ENCODE measurements at places on chromosomes 7 and 10.

GRCh38 chr7:149248777-149249176 is 9.3 kb downstream of the ZNF212 start:
- H3K27ac ChIP-seq, result no peak overlapping the region
- no peaks in the 10 kb centered on the region for H3K4me1 ChIP-seq
- no peaks in the 10 kb centered on the region for H3K27me3 ChIP-seq
- H3K36me3 ChIP-seq, result peaks cover 2% of the 10 kb centered on the region

DNA sequence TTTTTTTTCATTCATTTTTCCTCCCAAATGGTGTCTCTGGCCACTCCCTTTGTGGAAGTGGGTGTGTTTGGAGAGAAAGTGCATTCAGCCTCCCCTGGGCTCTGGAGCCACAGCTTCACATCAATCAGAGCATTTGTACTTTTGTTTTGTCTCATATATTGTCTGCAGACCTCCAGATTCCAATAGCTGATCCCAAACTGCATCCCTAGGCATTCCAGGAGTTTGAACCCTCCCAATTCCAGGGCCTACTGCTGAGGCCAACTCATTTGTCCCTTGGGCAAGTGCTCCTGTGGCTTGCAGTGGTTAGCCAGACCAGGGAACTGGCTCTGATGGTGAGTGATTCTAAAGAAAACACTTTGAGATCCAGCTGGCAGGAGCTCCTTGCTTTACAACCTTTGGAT is 163.3 kb downstream of the IPMK start:
- H3K4me3 ChIP-seq, result no peak overlapping the region
- no peaks in the 10 kb centered on the region for H3K36me3 ChIP-seq
- no peaks in the 10 kb centered on the region for H3K27me3 ChIP-seq
- no peak overlapping the region for H3K27ac ChIP-seq
- H3K4me1 ChIP-seq, result no peaks in the 10 kb centered on the region

- H3K4me3 ChIP-seq, result no peak overlapping the region
- no peaks in the 10 kb centered on the region for H3K4me1 ChIP-seq
- H3K27ac ChIP-seq, result no peak overlapping the region
- no peak for DNase-seq
- H3K27me3 ChIP-seq, result no peaks in the 10 kb centered on the region
Observed at GRCh38 chr7:8040768-8041369, 72.3 kb downstream of the GLCCI1 start.

DNA sequence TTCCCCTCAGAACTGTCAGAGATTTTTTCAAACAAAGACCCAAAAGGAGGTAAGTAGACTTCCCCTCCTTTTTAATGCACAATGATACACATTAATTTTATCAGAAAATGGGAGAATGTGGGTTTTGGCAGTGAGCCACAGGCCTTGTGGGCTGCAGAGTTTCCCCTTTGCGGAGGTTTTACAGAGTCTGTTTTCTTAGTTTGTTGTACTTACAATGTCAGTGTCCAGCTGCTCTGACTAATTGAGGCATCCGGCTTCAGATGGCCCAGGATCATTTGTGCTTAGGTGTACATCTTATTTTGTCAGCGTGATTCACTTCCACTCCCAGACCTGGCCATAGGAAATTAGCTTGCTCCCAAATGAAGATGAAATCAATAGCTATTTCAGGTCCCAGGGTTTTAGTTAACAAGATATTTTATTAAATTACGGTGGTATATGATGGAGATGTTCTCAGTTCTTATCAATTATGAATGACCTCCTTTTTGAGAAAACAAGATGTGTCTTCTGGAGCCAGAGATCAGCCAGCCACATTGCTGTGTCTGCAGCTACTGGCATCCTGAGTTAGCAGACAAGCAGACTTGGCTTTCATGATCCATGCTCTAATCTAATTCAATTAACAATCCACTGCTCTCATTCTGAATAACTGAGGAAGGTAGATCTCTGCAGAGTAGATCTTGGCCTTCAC is 1086.6 kb upstream of the SORCS1 start:
- H3K36me3 ChIP-seq, result no peaks in the 10 kb centered on the region
- H3K4me3 ChIP-seq, result no peak overlapping the region
- H3K4me1 ChIP-seq, result no peaks in the 10 kb centered on the region

DNA sequence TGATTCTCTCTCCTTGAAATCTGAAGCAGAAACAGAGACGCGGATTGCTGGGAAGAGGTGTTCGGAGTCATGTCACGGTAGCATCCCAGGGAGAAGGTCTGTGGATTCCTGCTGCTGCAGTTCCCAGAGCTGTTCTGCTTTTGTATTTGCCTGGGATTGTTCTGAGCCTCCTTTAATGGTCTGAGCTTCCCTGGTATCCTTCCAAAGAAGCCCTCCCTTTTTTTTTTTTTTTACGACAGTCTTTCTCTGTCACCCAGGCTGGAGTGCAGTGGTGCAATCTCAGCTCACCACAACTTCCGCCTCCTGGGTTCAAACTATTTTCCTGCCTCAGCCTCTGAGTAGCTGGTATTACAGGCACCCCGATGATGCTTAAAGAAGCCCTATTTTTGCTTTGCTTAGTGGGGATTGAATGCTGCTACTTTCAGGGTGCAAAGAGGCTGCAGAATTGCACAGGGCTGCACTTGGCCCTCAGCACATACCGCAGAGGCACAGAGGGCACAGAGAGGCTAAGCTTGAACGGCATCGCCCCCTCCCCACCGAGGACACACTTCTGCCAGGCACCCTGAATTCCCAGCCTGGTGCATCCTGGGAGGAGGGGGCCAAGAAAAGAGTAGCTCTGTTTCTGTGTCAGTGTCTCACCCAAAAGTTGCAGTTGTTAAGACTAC is 208.6 kb upstream of the GALNT17 start:
- DNase-seq, result no peak
- no peaks in the 10 kb centered on the region for H3K36me3 ChIP-seq
- no peak overlapping the region for H3K27ac ChIP-seq
- no peak overlapping the region for H3K4me3 ChIP-seq

DNA sequence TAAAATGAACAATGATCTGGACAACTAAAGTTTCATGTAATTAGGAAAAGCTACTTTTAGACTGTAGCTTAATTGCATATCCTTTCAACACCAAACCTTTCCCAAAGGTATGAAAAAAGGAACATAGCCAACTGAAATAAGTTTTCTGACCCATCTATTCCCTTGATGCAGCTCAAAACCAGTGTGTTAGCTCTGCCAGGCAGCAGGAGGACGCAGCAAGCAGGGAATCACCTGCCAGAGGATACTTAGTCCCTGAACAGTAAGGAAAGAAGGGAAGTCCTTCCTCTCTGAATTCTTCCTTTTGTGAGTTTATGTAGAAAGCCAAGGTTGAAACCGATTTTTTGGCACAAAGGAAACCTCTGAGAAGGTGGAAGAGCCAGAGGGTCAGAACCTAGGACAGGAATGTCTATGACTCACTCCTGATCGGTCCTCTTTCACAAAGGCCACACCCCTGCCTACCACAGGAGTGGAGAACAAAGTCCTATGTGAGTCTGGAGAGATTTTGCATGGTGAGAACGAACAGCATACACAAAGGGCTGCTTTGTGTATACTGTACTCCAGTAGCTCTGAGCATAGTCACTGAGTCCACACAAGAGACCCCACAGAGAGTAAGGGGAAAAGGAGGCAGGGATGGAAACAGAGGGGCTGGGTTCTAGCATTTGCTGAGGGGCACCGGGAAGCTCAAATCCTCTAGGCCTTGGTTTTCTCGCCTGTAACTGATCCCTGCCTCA is 68.8 kb upstream of the GSDME start:
- peak overlapping the region; percentile 53 for H3K27ac ChIP-seq
- H3K36me3 ChIP-seq, result no peaks in the 10 kb centered on the region
- peaks cover 20% of the 10 kb centered on the region for H3K4me1 ChIP-seq
- DNase-seq, result no peak

Data from neural crest cell (in vitro differentiated cells).